Stimulated activated CD8-positive, alpha-beta memory T cell treated with anti-CD3 and anti-CD28 coated beads, Interleukin-4, amount 100 ng/mL, for 1 hour (primary cell): ENCODE measurements at places on chromosomes 2 and 18.

- no peak for DNase-seq
Observed at GRCh38 chr2:37570773-37571586, 100.5 kb downstream of the CDC42EP3 start.

DNA sequence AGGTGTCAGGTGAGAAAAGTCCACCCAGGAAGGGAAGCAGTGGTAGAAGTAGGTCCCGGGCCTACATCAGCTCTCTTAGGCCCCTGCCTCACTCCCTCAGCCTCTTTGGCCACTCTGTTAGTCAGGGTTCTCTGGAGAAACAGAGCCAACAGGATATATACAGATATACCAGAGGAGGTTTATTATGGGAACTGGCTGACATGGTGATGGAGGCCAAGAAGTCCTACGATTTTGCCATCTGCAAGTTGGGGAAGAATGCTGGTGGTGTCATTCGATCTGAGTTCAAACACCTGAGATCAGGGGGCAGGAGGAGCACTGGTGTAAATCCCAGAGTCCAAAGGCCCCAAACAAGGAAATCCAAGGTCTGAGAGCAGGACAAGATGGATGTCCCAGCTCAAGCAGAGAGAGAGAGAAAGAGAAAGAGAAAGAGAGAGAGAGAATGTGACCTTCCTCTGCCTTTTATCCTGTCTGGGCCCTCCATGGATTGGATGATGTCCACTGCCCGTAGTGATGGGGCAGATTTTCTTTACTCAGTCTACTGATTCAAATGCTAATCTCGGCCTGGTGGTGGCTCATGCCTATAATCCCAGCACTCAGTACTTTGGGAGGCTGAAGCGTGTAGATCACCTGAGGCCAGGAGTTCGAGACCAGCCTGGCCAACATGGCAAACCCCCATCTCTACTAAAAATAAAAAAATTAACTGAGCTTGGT lies 111.1 kb upstream of the MYCN start:
- no peak for DNase-seq

GRCh38 chr2:194867328-194867727 lies 789.7 kb upstream of the SLC39A10 start:
- no peak for DNase-seq

DNA sequence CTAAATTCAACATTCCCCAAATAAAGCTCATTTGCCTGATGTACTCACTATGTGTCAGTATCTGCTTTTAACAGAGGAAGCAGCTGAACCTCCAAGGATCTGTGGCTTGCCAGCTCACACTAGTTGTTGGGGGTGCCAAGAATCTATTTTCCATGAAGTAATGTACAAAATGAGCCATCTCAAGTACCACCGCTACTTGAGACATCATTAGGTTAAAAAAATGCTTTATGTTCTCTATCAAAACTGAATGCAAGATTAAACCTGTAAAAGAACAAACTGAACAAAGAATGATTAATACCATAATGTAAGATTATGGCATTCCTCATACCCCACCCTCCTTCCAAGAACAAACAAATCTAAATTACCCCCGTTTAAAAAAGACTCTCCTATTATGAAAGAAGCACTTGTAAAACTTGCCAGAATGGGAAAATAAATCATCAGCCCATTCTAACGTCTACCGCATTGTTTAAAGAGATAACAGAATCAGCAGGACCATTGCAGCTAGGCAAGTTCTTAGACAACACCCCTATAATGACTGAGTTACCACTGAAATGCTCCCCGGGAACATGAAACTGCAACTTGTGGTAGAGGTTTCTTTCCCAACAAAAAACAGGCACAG lies 471.6 kb downstream of the DLGAP1 start:
- DNase-seq, result no peak

GRCh38 chr2:73728043-73728442 lies 9.1 kb downstream of the TPRKB start:
- DNase-seq, result no peak
